ENCODE measurements at places on chromosomes 16 and 17.
A peak's percentile ranks its signal among the peaks of the same experiment; 100 is the strongest.

- DNase-seq: no peak
Observed at GRCh38 chr17:33144837-33145236, 148.3 kb downstream of the ASIC2 start.

GRCh38 chr16:52742052-52742451 lies 195.1 kb upstream of the TOX3 start:
- DNase-seq: no peak

- DNase-seq: no peak
Observed at GRCh38 chr16:28898266-28898665, 20.0 kb downstream of the ATP2A1 start.

GRCh38 chr17:71726341-71726740 lies 394.5 kb upstream of the SOX9 start:
- no peak for DNase-seq

DNA sequence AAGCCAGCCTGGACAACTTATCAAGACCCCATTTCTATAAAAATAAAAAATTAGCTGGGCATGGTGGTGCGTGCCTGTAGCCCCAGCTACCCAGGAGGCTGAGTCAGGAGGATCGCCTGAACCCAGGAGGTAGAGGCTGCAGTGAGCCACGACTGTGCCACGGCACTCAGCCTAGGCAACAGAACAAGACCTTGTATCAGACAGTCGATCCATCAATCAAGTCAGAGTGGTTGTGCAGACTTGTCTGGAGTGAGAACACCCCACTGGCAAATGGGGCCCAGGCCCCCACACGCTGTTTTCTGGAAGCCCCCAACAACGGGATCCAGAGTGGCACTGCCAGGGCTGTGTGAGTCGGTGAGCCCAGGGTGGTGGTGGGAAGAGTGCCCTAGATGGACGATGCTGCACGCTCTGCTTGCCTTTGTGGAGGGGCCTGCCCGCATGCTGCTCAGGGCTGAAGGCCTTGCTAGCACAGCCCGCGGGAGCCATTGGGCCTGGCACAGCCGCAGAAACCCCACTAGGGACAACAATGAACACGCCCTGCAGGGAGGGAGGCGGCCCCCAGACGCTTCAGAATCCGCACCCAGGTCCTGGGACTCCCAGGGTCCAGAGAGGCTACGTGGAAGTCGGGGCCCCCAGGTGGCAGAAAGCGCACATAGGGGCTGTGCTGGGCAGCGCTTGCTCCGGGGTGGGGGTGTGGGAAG lies 80.1 kb upstream of the GNG13 start:
- no peak for DNase-seq

GRCh38 chr17:62062944-62063343 lies 2.1 kb downstream of the MED13 start:
- peak; percentile 18 for DNase-seq

GRCh38 chr17:67578142-67578457 lies 139.6 kb upstream of the NOL11 start:
- DNase-seq: no peak

DNA sequence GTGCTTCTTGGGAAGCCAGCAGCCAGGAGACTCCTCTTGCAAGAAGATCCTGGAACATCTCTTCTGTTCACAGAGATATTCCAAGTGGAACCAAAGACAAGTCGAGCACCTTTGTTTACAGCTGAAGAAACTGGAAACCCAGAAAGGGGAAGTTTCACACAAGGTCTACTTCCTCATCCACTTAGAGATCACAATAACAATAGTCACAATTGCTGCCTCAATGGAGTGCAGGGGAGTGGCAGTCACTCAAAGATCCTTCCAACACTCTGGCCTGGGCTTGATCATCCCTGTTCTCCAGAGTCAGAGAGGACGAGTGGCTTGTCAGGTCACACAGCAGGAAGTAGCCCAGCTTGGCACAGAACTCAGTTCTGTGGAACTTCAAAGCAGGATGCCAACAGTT lies 46.9 kb upstream of the SIAH1 start:
- no peak for DNase-seq

GRCh38 chr16:51389881-51390280 lies 238.8 kb upstream of the SALL1 start:
- peak; percentile 35 for DNase-seq

DNA sequence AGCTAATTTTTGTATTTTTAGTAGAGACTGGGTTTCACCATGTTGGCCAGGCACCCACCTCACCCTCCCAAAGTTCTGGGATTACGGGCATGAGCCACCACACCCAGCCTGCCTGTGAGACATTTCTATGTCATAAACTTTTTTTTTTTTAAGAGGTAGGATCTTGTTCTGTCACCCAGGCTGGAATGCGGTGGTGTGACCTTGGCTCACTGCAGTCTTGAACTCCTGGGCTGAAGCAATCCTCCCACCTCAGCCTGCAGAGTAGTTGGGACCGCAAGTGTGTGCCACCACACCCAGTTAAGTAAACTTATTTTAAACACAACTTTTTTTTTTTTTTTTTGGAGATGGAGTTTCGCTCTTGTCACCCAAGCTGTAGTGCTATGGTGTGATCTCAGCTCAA lies 47.2 kb downstream of the SCNN1G start:
- no peak for DNase-seq

- no peak for DNase-seq
Observed at GRCh38 chr16:74608944-74609343, 2.0 kb upstream of the GLG1 start.

DNA sequence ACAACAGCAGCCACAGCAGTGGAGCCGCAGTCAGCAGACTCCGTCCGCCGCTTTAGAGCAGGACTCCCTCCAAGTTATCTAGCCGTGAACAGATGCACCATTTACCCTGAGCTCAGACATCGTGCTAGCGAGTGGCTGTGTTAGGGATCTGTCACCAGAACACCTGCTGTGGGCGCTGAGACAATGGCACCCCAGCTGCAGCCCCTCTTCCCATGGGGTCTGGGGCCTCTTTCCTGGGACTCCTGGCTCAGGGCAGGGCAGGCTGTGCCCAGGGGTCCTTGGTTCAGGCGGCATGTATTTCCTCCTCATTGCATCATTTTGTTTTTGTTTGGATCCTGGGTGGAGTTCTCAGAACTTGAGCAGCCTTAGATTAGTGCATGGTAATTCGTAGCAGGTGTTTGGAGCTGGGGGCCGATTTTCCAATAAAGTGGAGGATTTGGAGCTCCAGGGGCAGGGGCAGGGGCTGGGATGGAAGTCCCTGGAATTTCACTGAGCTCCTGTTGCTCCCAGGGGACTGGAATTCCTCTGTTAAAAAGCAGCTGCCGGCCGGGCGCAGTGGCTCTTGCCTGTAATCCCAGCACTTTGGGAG lies 23.4 kb downstream of the NMRAL1 start:
- DNase-seq: peak; percentile 52

- no peak for DNase-seq
Observed at GRCh38 chr17:5913032-5913531, 157.1 kb upstream of the WSCD1 start.

DNA sequence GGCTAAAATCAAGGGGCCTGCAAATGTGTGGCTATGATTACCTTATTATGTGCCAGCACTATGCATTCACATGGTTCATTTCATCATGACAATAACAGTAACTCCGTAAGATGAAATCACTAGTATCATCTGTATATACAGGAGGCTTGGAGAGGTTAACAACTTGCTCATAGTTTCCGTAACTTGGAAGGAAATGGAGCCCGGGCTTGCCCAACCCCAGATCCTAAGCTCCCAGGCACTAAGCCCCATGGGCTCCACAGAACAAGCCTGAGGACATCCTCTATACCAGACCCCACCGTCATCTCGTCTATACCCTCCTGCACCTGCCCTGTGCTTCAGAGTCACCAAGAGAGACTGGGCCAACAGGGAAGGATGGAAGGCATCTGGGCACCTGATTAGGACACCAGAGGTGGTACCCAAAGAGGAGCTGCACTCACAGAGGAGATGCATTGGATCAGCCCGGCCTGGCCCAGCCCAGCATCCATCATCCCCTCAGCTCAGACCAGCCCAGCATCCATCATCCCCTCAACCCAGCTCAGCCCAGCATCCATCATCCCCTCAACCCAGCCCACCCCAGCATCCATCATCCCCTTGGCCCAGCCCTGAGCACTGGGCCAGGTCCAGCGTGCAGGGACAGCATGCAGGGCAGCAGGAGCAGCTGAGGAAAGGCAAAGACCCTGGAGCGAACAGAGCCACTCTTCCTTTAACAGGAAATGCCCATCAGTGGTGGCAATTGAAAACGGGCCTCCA lies 28.5 kb downstream of the NSMCE1 start:
- no peak for DNase-seq

DNA sequence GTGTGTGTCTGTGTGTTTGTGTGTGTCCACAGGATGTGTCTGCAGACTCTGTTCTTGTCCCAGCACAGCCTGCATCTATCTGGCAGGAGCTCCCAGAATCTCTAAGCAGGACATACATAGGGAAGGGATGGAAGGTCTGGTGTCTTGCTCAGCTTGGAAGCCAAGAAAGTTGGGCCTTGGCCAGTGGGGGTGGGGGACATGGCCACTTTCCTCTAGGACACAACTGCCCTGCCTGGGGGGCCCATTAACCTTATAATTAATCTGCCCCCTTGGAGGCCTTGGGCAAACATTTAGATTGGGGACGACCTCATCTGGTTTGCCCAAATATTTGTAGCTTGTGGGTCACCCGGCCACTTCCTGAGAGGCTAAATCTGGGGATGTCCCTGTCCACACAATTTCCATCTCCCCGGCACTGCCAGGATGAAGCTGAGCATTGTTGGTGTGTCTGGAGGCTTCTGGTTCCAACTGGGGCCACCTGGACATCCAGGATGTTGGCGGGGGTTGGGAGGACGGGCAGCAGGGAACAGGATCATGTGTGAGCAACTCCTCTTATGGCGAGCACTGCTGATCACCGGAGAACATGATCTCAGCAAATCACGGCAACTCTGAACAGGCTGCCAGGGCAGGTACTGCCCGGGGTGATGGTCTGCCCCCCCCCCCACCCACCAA lies 17.2 kb upstream of the FOXF1 start:
- DNase-seq: no peak

DNA sequence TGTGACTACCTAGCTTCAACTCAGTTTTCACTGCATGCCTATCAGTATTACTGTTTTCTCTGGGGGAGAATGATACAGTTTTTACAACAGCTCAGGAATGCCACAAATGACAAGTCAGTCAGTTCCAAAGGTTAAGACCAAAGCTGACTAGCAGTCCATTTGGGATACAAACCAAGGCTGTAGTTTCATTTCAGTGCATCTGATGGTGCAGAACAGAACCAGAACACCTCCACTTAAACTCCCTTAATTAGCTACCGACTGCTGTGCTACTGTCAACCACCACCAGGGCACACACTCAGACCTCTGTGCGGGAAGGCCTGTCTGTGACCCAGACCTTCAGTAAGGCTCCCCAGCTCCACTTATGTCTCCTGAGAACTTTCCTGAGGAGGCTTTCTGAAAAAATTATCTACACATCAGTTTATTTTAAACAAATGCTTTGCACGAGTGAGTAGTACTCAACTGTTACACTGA lies 20.4 kb downstream of the NFE2L1 start:
- peak; percentile 49 for DNase-seq

DNA sequence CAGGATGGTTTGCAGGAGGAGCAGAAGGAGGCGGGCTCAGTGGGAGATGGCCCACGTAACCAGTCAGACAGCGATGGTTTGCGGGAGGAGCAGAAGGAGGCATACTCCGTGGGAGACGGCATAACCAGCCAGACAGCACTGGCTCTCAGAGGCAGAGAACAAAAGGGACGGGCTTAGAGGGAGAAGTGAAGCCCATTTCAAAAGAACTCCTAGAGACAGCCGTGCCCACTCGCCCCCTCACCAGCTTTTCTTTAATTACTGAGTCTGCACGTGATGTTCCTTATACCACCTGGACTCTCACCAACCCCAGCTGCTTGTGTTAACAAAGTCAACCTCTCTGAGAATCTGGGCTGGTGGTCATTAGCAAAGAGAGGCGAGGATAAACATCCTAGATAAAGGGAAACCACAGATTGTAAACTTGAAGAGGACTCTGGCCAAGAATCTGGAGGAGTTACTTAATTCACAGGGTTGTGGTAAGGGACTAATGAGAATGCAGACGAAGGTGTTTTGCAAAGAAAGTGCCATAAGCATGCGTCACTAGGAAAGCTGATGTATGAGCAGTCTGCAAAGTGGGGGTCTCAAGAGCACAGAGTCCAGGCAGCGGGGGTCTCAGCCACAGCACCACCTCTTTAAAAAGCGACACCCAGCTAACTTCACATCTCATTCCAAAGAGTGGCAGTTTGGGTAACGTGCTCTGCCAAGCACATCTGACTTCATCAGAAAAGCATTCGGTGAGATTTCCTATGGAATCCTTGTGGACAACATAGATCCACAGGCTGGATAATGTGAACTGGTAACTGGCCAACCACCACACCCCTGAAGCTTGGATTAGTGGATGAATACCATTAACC lies 51.7 kb downstream of the NXN start:
- DNase-seq: no peak

- DNase-seq: no peak
Observed at GRCh38 chr17:6290488-6291196, 144.3 kb downstream of the AIPL1 start.

GRCh38 chr16:57736419-57737351 lies 1.1 kb downstream of the KATNB1 start:
- peak; percentile 64 for DNase-seq

- no peak for DNase-seq
Observed at GRCh38 chr16:10992797-10993196, 48.4 kb downstream of the CLEC16A start.

DNA sequence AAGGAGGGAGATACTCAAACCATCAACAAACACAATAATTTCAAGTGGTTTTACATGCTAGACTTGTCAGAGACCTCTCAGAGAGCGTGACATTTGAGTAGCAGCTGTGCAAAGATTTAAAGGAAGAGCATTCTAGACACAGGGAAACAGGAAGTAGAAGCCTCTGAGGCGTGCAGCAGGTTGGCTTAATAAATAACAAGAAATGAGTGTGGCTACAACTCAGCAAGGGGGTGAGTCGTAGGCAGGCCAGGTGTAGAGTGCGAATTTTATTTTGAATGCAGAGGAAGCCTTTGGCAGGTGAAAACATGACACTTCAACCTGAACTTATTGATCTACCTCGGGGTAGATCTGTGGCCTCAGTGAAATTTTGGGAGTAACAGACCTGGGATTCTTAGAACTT lies 73.2 kb upstream of the MRTFB start:
- DNase-seq: no peak

- no peak for DNase-seq
Observed at GRCh38 chr17:916315-916714, 63.3 kb downstream of the NXN start.

DNA sequence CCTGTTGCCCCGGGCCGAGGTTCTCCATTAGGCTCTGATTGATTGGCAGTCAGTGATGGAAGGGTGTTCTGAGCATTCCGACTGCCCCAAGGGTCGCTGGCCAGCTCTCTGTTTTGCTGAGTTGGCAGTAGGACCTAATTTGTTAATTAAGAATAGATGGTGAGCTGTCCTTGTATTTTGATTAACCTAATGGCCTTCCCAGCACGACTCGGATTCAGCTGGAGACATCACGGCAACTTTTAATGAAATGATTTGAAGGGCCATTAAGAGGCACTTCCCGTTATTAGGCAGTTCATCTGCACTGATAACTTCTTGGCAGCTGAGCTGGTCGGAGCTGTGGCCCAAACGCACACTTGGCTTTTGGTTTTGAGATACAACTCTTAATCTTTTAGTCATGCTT lies 74.2 kb downstream of the HAPSTR1 start:
- DNase-seq: peak; percentile 45

GRCh38 chr17:35797370-35797769 lies 1.9 kb upstream of the MMP28 start:
- DNase-seq: no peak

Data from NCI-H82 (cell line).